Vein endothelial cell (primary cell): ENCODE measurements at places on chromosomes 16 and 17. TPM values are rescaled to one million over a fixed set of nuclear protein-coding genes. Genes with fewer than 3 reads are reported as not detected.

The GRN gene
- 303 and 500 TPM in 2 replicates for total RNA-seq

The TMC5 gene
- not detected in 2 replicates for total RNA-seq

The CES3 gene
- not detected in 2 replicates for total RNA-seq

The ABCA8 gene
- total RNA-seq = 1.3 and 1.4 TPM in 2 replicates
